Fibroblast of mammary gland (primary cell): ENCODE measurements at places on chromosomes 12 and 14.

- DNase-seq = no peak
Observed at GRCh38 chr14:99179946-99180345, 92.1 kb downstream of the BCL11B start.

GRCh38 chr12:130013771-130014484 is 110.1 kb upstream of the TMEM132D start:
- DNase-seq = peak; percentile 25

DNA sequence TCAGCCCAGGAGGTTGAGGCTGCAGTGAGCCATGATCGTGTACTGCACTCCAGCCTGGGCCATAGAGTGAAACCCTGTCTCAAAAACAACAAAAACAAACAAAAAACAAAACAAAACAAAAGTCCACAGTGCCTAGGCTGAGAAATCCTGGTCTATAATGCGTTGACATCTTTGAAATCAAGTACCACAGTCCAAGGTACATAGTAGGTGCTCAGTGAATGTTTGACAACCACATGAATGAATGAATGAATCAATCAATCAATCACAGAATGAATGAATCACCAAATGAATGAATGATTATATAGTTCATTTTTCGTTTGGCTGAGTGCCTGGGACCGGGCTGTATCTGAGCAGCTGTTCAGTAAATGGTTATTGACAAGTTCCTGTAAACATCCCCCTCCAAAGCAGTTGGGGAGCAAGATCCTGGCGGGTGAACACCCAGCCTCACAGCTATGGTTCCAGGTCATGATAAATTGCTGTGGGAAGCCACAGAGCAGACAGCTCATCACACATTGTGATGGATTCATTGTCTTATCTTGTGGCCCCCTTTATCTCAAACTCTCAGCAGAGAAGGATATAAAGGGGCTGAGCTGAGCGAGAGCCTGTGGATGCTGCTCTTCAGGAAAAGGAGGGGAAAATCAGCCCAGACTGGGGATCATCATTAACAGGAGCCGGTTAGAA is 30.4 kb upstream of the IFT81 start:
- DNase-seq = no peak

GRCh38 chr12:107131832-107132616 is 38.7 kb upstream of the CRY1 start:
- DNase-seq = peak; percentile 64

DNA sequence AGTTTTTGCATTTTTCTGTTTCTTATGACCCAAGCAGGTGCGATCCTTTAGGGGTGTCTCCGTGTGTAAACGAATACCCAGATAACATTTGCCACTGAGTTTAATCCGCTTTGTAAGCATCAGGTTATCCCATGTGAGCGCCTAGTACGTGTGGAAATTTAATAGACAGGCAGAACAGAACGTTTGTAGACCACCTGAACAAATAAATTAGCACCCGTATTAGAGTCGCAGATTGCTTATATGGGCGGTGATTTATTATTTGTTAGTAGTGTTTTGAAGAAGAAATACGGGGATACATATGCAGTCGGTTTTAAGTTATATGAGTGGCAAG is 325 bp downstream of the C12orf60 start:
- DNase-seq = no peak

DNA sequence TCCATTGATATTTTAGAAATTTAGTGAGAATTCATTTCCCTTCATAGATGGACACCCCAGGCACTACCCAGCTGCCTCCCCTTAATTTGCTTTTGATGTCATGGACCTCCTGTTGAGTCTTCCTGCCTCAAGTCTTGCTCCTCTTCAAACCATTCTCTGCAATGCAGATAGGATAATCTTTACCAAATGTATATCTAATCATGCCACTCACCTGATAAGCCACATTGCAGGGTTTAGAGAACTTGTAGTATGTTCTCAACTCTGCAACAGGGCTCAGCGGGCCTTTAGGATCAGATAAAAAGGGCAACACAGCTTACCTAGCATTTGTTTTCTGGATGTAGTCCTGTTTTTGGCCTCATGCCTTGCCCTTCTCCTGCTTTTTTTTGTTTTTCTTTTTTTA is 234.5 kb downstream of the EMP1 start:
- DNase-seq = no peak

GRCh38 chr14:94599656-94600004 is 12.6 kb upstream of the SERPINA3 start:
- no peak for DNase-seq

DNA sequence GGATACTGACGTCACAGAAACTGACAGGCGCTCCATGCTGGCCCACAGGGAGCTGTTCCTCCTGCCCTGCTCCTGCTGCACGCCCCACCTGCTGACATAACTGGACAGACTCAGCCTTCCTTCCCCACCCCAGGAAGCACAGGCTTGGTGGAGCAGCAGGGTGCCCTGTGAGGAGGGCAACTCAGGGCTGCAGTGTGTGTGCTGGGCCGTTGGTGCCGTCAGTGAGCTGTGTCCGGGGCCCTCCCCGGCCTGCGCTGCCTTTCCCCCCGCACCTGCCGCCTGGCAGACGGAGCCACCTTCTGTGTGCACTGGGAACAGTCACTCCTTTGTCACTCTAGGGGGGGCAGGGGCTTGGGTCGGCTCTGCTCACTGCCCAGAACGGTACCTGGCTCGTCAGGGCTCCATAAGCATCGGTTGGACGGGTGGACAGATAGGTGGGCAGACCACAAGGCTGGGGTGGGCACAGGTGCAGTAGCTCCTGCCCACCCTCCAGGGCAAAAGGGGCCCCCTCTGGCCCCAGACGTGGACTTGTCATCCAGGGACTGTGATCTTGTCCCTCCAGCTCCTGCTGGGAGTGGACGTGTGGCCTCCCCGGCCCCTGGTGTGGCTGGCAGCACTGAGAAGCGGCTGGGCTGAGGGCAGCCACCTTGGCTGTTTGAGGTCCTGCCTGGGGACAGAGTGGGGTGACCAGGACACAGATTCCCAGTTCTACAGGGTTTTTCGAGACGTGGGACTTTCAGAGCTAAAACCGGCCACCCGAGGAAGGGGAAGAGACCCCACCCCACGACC is 32.8 kb downstream of the FBRSL1 start:
- DNase-seq = no peak

DNA sequence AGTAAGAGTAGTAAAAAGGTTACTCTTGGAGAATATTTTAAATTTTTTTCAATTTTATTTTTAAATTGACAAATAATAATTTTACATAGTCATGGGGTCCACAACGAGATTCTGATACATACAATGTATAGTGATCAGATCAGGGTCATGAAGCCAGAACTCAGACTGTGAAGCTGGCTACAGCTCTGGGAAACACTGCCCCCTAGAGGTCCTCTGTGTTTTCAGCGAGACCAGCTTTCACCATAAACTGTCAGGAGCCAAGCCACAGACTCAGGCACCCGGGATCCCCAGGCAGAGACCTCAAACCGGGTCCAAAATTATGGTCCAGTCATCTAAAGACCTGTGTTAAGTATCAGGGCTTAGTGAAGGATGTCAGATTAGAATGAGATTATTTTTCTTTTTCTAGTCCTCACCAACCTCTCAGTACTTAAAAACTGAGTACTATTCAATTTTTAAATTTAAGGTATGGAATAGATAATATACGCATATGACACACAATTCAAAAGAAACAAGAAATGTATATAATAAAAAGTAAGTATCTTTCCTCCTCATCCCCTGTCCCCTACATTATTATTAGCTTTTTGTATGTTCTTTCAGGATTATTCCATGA is 397.1 kb downstream of the MDGA2 start:
- peak; percentile 40 for DNase-seq

GRCh38 chr14:65250162-65250495 is 147.8 kb upstream of the MAX start:
- no peak for DNase-seq

DNA sequence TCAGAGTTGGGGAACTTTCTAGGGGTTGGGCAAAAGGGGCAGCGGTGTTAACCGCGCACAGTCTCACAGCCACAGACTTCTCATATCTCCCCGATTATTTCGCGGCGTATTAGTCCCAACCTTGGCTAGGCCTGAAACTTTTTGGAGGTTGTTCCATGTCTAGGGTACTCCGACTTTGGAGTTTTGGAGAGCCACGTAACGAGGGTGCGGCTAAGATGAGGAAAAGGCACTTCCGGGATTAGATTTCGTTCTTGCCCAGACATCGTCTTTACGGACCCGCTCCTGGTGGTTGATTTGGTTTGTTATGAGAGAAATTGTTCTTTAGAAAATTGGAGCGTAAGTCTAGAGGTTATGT is 513 bp downstream of the CCNK start:
- DNase-seq = peak; percentile 33

GRCh38 chr12:128619263-128619662 is 204.5 kb downstream of the SLC15A4 start:
- no peak for DNase-seq

DNA sequence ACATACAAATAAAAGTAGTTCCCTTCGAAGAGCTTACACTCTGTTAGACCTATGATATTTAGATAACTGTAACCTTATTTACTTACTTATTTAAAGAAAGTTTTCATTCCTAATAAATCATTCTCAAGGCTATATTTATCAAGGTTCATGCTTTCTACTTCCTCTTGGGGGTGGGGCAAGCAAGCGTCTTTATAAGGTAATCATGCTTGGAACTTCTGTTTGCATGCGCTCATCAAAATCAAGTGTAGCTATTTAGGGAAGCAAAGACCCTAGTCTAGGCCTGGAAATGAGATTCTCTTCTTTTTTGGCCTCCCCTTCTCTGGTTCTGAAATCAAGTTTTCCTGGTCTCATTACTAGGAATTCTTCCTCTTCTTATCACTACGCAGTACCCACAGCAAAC is 766 bp downstream of the RERG start:
- DNase-seq = no peak

- no peak for DNase-seq
Observed at GRCh38 chr14:47246367-47246766, 429.0 kb downstream of the MDGA2 start.

DNA sequence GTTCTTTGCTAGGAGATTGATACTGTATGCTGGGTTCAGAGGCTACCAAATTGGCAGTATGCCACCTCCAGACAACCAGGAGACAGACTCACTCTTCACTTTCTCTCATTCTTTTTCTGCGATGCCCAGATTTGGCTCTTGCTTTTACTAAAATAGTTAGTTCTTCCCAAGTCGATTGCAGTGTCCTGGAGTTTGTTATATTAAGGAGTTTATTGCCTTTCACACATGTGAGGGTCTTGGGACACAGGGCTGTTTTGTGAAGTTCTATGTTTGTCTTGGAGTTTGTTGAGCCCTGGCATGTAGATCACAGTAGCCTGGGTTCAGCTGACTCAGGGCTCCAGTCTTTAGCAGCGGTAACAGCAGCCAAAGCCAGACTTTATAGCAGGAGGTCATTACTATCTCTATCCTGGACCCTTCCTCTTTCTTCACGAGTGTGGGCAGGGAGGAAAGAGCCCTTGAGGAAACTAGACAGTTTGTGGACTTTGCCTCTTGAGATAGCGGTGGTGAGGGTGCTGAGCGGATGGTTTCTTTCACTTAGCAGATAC is 1.6 kb downstream of the MLEC start:
- peak; percentile 52 for DNase-seq

DNA sequence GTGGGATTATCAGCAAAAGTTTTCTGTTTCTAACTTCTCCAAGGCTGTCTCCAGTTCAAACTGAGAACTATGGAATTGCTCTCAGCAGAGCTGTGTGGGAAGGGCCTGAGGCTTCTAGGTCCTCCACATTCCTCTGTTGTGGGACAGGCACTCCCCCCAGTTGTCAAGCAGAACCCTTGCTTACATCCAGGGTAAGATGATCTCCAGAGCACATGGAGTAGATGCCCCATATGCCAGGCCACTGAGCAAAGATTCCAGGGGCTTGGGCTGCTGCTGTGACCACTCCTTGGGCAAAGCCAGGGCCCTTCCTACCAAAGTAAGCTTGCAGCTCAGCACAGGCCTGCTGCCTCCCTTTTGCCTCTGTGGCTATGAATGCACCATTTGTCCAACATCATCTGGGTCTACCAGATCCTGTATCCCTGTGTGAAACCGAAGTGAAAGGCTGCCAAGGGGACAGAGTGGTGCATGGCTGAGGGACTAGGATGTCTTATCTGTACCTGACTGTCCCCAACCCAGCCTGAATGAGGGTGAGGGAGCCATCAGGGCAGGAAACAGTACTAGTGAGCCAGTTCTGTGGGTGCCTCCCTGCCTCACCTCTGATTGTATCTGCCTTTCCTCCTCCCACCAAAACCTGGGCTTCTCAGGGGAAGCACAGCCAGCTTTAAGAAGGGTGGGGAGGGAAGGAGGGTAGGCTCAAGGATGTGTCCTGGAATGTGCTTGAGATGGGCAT is 13.1 kb upstream of the ESPL1 start:
- DNase-seq = no peak

DNA sequence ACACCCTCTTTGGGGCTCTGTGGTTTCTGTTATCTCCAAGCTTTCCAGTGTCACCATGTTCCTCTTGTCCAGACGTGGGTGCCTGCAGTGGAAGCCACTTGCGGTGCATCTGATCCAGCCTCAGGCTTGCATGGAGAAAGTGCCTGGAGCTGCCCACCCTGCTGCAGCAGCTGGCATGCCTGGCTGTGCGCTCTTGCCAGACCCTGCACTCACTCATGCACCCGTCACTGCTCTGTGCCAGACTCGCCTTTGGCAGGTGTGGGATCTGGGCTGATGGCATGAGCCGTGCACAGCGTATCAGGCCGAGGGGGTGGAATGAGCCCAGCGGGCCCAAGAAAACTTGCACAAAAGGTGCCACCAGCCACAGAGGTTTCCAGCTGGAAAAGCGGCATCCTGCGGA is 105.1 kb downstream of the MNAT1 start:
- DNase-seq = no peak

- DNase-seq = peak; percentile 45
Observed at GRCh38 chr14:31024577-31025366, 677 bp upstream of the AP4S1 start.

- no peak for DNase-seq
Observed at GRCh38 chr14:95488376-95489213, 27.9 kb downstream of the SYNE3 start.

- DNase-seq = no peak
Observed at GRCh38 chr14:58177125-58177524, 22.8 kb upstream of the ACTR10 start.

- no peak for DNase-seq
Observed at GRCh38 chr12:57719777-57720605, 18.6 kb downstream of the AGAP2 start.

- no peak for DNase-seq
Observed at GRCh38 chr14:54647378-54647777, 80.5 kb downstream of the SAMD4A start.

DNA sequence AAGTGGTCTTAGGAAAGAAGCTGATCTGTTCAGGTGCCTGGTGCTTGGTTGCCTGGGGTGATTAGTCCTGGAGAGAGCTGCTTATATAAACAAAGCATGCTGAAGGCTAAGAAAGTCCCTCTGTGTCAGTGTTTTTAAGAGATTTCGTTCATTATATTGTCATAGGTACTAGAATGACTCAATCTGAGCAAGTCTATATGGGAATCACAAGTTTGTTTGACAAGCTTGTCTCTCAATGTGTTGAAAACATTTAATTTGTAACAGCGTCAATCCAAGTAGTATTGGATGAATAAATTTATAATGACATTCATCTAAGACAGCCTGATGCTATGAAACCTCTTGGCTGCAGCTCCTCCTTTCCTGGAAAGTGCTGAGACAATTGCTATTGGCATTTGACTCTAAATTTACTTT is 256.3 kb downstream of the TMTC2 start:
- no peak for DNase-seq
